ENCODE measurements at places on chromosomes 4 and X. TPM values are rescaled to one million over a fixed set of nuclear protein-coding genes. Genes with fewer than 3 reads are reported as not detected.

Gene HPF1
- total RNA-seq: 23.3 TPM

Gene FHIP1A
- 0.84 TPM for total RNA-seq

Gene EDNRA
- 0.30 TPM for total RNA-seq

Gene PPBP
- 0.21 TPM for total RNA-seq

Gene CT45A1
- not detected for total RNA-seq

Gene DTHD1
- not detected for total RNA-seq

Gene TEC
- total RNA-seq: 2.5 TPM

Gene DRD5
- total RNA-seq: not detected

Gene CLGN
- total RNA-seq: 4.9 TPM

Gene SLC49A3
- 0.16 TPM for total RNA-seq
